Frontal cortex (tissue), 4 donors: ENCODE measurements at places on chromosomes 13 and 19. TPM values are rescaled to one million over a fixed set of nuclear protein-coding genes. Genes with fewer than 3 reads are reported as not detected.

F2RL3 gene
- total RNA-seq: under 0.01 TPM

IGLON5 gene
- 4.1 TPM for total RNA-seq

DNA sequence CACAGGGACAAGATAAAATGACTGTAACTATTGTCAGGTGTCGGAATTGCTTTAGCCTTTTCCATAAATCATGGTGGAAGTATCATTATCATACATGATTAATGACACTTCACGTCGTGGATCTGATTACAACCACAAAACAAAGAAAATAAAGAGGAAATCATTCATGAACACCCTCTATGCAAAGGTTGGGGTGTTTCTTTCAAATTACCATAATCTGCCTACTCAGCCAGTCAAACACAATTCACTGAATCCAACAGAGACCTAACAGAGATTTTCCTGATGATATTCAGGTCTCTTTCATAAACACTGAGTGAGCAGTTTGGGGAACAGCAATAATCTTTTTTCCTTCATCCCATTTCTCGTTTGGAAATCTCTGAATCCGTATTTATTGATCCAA, 625.6 kb downstream of the DCT start:
- DNase-seq: no peak

- DNase-seq: no peak
Observed at GRCh38 chr19:38741670-38742069, 2.6 kb downstream of the CAPN12 start.

- no peak for DNase-seq
Observed at GRCh38 chr13:36973621-36974295, 25.4 kb downstream of the ALG5 start.

DNA sequence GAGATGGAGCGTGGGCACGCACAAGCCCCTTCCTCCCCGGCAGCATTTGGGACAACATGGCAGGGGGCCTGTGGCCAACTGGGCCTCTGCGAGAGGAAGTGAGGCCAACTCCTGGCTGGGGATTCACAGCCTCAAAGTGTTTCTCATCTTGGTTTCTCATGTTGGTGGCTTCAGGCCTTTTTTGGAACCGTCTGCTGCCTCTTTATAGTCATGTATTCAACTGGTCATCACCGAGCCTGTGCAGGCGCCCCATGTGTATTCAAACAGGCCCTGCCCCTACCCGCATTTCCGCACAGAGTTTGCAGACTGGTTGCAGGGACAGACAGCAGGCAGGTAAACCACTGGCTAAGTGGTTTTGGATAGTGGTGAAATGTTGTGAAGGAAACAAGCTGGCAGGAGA, 17.3 kb upstream of the RELB start:
- no peak for DNase-seq

- DNase-seq: no peak
Observed at GRCh38 chr19:36058481-36059179, 3.9 kb downstream of the WDR62 start.

DNA sequence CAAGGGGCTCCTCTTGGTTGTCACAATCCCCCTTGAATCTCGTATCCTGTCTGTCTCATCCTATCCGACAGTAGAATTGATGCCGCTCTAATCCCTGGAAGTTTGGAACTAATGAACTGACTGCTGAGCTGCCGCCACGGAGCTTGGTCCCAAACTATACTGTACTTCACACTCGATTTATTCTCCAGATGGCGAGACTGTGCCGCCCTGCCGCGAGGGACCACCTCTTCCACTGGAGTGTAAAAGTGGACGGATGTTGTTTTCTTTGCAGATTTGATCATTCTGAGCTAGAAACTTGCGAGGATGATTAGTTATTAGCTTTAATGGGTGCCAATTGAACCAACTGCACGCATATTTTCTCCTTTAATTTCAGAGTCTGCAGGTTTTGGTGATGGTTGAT, 117.2 kb downstream of the ZIC5 start:
- DNase-seq: no peak

DNA sequence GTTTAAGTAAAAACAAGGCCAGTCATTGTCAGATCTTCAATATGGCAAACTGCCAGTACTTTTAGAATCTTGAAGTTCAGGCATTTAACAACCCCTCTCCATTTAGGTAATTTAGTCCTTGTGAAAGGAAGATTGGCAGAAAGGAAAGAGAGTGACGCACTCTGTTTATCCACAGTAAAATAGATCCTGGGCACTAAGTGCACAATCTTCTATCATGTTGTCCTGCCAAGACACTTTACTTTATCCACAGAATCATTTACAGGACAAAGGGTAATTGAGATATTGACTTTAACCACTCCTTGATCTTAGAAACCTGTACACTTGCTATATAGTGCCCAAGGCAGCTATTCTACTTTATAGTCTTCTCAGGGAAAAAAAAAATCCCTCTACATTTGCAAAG, 786.4 kb upstream of the SLITRK1 start:
- DNase-seq: no peak

DNA sequence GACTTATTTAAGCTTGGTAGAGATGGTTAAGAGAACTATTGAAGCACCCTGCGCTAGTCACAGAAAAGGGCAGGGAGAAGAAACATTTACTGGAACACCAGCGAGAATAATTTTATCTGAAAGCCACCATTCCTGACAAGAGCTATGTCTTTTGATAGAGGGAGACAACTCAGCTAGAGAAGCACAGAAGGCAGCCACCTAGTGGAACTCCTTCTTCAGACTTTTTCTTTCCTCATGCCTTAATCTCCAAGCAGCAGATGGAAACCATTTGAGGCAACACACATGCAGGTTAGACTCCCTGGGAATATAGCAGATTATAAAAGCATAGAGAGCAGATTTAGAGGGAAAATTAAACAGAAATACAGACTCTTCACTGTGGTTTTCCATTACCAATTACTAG, 813.4 kb downstream of the SLITRK6 start:
- DNase-seq: no peak

DNA sequence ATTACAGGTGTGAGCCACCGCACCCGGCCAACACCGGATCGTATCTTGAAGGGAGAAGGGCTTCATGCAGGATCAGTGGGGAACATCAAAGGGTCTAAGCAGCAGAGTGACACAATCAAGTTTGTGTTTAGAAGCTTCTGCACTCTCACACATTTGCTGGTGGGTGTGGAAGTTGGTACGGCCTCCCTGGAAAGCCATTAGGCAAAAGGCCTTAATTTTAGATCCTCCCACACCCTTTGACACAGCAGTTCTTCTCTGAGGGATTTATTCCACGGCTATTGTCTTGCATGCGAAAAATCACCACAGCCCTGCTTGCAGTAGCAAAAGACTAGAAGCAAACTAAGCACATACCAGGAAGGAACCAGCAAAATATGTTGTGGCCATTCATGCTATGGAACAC, 18.3 kb upstream of the SLC1A5 start:
- DNase-seq: no peak

DNA sequence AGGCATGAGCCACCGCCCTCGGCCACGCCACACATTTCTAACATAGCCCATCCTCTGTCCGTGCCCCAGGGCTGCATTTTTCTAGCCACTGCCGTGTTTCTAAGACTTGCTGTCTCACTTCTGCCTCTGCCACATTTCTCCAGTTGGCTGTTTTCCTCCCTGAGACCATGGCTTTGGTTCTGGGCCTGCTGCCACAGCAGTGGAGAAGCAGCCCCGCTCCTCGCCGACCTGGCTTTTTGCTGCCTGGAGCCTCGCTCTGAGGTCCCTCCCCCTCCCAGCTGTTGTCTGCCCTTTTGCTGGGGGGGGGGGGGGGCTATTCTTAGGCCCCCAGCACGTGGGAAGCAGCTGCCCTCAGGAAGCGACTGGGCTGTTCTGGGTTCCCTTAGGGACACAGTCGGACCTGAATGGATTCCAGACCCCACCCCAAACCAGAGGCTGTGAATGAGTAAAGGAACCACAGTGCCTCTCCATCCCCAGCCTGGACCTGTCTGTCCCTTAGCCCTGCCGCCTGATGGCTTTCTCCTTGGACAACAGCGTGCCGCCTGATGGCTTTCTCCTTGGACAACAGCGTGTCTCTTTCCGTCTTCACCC, 3.3 kb downstream of the GYS1 start:
- DNase-seq: no peak

DNA sequence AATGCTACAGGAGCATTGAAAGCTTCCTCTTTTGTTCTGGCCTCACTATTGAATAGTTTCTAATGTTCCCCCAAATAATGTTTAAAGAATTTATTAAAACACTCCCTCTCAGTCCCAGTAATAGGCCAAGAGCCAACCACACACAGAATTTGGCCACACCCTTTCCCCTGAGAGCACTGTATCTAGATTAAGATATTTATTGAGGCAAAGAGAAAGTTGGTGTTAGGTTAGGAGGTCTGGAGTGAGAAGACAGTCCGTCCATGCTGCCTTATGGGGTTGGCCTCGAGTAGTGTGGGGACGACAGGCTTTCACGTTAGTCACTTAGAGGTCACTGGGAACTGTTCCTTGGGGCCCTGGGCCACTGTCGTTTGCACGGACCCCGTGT, 122.9 kb upstream of the RNF113B start:
- no peak for DNase-seq

DNA sequence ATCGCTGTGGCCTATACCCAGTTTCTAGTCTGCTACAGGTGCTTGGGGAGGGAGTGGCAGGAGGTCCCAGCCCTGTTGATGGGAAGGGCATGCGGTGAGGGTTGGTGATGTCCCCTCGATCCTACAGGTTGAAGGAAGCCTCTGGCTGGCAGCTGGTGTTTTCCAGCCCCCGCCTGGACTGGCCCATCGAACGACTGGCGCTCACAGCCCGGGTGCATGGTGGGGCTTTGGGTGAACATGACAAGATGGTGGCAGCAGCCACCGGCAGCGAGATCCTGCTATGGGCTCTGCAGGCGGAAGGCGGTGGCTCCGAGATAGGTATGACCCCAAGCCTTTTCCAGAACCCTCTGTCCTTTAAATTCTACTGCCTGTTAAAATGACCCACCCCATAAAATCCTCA, 3.9 kb downstream of the SHKBP1 start:
- no peak for DNase-seq

- DNase-seq: no peak
Observed at GRCh38 chr19:23561341-23561740, 125.7 kb downstream of the ZNF675 start.

DNA sequence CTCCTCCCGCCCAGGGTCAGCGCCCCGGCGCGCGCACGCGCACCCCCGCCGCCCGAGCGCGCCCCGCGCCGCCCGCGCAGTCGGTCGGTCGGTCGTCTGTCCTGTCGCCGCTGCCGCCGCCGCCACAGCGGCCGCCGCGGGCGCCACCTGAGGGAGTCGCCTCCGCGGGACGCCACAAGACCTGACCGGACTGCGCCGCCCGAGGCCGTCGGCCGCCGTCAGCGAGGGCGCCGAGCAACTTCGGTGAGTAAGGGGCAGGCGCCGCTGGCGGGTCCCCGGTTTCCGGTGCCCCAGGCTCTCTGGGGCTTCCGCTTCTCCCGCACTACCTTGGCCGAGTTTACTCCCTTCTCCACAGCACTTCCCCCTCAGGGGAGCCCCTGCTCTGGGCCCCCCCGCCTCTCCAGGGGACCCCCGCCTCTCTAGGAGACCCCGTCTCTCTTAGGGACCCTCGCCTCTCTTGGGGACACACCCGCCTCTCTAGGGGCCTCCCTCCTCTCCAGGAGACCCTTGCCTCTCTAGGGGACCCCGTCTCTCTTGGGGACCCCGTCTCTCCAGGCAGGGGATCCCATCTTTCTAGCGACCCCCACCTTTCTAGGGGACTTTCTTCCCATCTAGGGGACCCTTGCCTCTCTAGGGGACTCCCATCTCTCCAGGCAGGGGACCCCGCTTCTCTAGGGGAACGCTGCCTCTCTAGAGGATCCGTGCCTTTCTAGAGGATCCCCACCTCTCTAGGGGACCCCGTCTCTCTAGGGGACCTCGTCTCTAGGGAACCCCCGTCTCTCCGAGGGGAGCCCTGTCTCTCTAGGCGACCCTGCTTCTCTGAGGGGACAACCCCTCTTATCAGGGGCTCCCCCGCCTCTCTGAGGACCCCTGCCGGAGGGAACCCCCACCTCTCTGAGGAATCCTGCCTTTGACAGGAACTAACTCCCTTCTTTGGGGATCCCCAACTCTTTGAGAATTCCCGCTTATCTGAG, 19.3 kb upstream of the GATAD2A start:
- DNase-seq: no peak
